OCI-M1 (cell line): ENCODE measurements at places on chromosomes 7 and 10.

- no peak for DNase-seq
Measured at GRCh38 chr7:126715076-126715475, 537.7 kb downstream of the GRM8 start.

- DNase-seq: no peak
Measured at GRCh38 chr10:5599613-5600520, 66.5 kb downstream of the ASB13 start.

- DNase-seq: no peak
Measured at GRCh38 chr10:65900271-65900670, 1025.6 kb upstream of the LRRTM3 start.

GRCh38 chr7:30743371-30744074 is 8.4 kb upstream of the INMT start:
- peak; percentile 74 for DNase-seq

- no peak for DNase-seq
Measured at GRCh38 chr7:139574618-139575337, 51.3 kb downstream of the CLEC2L start.

- DNase-seq: no peak
Measured at GRCh38 chr10:61973906-61974305, 72.4 kb downstream of the ARID5B start.

GRCh38 chr10:133260895-133261725 is 15.6 kb downstream of the ADAM8 start:
- DNase-seq: peak; percentile 78

GRCh38 chr7:100685049-100685605 is 8.9 kb downstream of the GIGYF1 start:
- DNase-seq: no peak

- DNase-seq: peak; percentile 81
Measured at GRCh38 chr10:31930023-31930751, 1.6 kb upstream of the ARHGAP12 start.
